ENCODE measurements at places on chromosomes 12 and 14. TPM values are rescaled to one million over a fixed set of nuclear protein-coding genes. Genes with fewer than 3 reads are reported as not detected.

SAMD15 gene
- polyA plus RNA-seq: 0.69 TPM

C1RL gene
- polyA plus RNA-seq: 26.8 TPM

TAS2R19 gene
- 0.49 TPM for polyA plus RNA-seq

C14orf132 gene
- 20.6 TPM for polyA plus RNA-seq

CCDC177 gene
- not detected for polyA plus RNA-seq

PLD4 gene
- not detected for polyA plus RNA-seq

GPRC5D gene
- 0.08 TPM for polyA plus RNA-seq

DBX2 gene
- not detected for polyA plus RNA-seq

AKAP5 gene
- polyA plus RNA-seq: 0.30 TPM

OASL gene
- polyA plus RNA-seq: 0.07 TPM

VSX2 gene
- not detected for polyA plus RNA-seq

OR2AP1 gene
- not detected for polyA plus RNA-seq

GRCh38 chr14:41285186-41285748 lies 321.4 kb upstream of the LRFN5 start:
- peak; percentile 19 for DNase-seq

DNA sequence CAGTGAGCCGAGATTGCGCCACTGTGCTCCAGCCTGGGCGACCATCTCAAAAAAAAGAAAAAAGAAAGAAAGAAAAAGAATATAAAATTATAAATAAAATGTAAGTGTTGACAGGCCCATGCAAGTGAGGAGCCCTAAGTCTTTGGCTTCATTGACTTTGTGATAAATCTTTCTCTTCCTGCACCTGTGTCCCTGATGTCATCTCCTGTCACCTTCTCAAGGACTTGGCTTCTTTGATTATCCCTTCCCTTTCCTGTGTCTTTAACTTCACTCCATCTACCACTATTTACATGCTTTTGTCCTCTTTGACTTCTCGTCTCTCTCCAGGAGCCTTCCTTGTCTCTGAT lies 33.6 kb upstream of the WNK1 start:
- DNase-seq: no peak

- no peak for DNase-seq
These were observed 247.1 kb upstream of the TMTC1 start for GRCh38 chr12:30030693-30031374.

GRCh38 chr14:79080040-79080439 lies 909.9 kb downstream of the NRXN3 start:
- no peak for DNase-seq

DNA sequence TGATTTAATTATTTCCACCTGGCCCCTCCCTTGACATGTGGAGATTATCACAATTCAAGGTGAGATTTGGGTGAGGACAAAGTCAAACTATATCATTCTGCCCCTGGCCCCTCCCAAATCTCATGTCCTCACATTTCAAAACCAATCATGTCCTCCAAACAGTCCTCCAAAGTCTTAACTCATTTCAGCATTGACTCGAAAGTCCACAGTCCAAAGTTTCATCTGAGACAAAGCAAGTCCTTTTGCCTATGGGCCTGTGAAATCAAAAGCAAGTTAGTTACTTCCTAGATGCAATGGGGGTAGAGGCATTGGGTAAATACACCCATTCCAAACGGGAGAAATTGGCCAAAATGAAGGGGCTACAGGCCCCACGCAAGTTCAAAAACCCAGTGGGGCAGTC lies 31.1 kb upstream of the SPATA7 start:
- no peak for DNase-seq

DNA sequence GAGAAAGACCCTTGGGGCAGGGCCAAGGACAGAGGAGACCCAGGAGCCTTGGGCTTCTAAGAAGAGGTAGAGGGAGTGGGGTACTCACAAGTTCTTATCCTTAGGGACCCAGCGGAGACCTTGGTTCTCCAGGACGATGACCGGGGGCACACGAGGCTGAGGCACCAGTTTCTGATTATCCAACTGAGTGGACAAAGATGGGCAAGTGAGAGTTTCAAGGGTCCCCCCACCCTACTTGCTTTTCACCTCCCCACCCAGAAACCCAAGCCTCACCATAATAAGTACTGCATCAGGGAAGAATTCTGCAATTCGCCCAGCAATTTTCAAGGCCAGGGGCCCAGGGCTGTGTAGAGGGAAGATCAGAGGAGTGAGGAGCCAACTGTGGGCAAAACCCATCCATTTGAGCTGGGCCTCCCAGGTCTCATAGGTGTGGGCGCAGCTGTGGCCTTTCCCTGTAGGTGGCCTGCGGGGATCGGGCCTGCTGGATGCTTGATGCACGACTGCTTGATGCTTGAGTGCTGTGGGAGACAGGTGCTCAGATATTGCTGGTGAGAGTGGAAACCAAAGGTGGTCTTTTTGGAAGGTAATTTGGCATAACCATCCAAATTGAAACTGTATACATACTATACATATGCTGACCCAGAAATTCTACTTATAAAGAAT lies 2.0 kb downstream of the EMC9 start:
- DNase-seq: no peak

DNA sequence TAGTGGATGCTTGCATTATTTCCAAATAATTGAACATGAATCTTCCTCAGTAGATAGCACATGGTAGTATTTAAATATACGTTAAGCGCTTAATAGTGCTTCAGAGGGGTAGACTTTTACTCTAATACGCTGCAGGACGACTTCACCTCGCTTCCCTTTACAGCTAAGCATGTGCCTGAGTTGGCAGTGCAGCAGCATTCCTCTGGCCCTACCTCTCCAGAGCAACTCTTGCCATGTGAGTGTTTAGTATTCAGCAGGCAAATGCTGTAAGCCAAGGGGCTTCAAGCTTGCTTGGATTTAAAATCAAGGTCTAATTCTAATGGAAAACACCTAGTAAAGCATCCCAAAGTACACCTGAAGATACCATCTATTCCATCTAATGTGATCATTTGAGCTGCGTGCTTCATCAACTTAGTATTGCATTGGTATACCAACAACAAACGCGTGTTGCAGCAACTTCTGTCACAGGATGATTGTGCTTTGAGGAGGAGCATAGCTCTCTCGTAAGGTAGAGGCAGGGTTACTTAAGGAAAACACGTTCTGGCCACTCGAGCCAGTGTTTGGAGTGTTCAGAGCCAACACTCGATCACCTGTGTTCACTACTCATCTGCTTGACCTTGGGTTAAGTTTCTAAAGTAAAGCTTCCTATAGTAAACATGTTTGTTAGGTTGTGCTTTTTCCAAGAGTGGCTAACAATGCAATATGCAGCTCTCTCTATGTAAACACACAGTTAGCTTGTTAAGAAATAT lies 60.6 kb downstream of the PIWIL1 start:
- DNase-seq: no peak

GRCh38 chr12:49340095-49340870 lies 3.3 kb upstream of the C1QL4 start:
- no peak for DNase-seq

GRCh38 chr12:102435827-102436436 lies 44.4 kb downstream of the IGF1 start:
- DNase-seq: no peak

- no peak for DNase-seq
These were observed 669 bp upstream of the KCNK13 start for GRCh38 chr14:90060965-90061684.

- DNase-seq: peak; percentile 76
These were observed 94.5 kb downstream of the SCARB1 start for GRCh38 chr12:124769163-124769530.

DNA sequence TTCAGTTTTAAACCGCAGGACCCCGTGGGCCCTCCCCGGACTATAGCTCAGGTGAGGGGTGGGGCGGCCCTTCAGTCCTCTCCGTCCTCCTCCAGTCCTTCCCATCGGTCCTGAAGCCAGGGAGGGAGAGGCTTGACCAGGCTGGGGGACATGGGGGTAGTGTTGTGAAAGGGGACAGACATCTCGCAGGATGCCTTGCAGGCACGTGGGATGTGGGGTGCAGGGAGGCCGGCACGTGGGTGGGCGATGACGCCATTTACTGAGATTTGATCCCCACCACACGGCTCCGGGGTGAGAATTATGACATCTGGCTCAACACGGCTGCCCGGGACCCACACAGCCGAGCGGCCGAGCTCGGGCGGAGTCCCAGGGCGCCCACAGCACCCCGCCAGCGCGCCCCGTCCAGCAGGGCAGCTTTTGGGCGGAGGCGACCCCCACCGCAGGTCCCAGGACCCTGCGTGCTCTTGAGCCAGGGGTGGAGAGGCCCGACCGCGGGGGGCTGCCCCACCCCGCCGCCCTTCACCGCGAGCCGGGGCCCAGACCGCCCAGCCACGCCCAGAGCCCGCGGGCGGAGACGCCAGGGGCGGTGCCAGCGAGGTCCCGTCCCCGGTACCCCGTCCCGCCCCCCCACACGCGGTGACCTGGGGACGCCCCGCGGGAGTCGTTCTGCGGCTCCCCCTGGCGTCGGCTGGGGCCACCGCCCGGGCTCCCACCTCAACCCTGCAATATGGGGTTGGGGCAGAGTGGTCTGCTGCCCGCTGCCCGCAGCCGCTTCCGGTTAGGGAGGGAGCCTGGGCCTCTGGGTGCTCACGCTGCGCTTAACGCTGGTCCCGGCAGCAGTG lies 3.3 kb upstream of the EXOC3L4 start:
- peak; percentile 19 for DNase-seq

- no peak for DNase-seq
These were observed 243.1 kb downstream of the C12orf75 start for GRCh38 chr12:105573574-105573973.

DNA sequence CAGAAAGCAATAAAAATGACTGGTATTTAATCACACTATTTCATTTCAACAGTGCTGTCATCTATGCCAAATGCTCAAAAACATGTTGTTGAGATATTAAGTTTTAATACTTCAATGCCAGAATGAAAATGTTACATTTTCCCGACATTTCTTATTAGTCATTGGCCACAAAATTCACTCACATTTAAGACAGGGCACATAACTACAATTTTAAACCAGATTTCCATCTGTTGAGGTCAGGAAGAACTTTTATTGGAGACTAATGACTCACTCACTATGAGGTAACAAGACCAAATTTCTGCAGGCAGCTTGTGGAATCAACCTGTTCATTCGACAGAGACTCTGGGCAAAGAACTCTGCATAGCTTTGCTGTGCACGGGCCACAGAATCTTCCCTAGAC lies 36.8 kb downstream of the PPTC7 start:
- peak; percentile 96 for DNase-seq

GRCh38 chr12:115620816-115621215 lies 656.7 kb downstream of the MED13L start:
- no peak for DNase-seq

GRCh38 chr12:98123021-98123461 lies 392.3 kb upstream of the TMPO start:
- no peak for DNase-seq

- DNase-seq: no peak
These were observed 32.3 kb upstream of the DEGS2 start for GRCh38 chr14:100191584-100192249.

DNA sequence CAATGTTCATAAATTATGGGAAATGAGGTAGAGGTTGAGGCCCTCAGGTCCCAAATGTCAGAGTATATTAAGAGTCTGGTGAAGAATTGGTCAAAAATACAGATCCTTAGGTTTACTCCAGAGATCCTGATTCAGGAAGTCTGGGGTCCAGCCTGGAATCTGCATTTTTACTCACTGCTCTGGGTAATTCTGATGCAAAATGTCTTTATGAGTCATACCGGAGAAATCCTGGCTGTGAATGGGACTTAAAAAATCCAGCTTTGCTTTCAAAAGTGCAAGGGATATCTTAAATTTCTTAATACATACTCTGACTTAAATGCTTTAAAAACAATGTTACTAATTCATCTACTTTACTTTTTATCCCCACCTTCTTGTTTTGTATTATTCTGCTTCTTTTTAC lies 74.5 kb downstream of the FERMT2 start:
- DNase-seq: peak; percentile 72

All from fibroblast of lung (primary cell).